ENCODE measurements at places on chromosomes 12 and 14.
A peak's percentile ranks its signal among the peaks of the same experiment; 100 is the strongest.

- DNase-seq, result peak; percentile 69
These were observed 8.3 kb upstream of the MTA1 start for GRCh38 chr14:105411017-105411941.

GRCh38 chr12:56530390-56531055, 8.9 kb downstream of the RBMS2 start:
- no peak for DNase-seq

DNA sequence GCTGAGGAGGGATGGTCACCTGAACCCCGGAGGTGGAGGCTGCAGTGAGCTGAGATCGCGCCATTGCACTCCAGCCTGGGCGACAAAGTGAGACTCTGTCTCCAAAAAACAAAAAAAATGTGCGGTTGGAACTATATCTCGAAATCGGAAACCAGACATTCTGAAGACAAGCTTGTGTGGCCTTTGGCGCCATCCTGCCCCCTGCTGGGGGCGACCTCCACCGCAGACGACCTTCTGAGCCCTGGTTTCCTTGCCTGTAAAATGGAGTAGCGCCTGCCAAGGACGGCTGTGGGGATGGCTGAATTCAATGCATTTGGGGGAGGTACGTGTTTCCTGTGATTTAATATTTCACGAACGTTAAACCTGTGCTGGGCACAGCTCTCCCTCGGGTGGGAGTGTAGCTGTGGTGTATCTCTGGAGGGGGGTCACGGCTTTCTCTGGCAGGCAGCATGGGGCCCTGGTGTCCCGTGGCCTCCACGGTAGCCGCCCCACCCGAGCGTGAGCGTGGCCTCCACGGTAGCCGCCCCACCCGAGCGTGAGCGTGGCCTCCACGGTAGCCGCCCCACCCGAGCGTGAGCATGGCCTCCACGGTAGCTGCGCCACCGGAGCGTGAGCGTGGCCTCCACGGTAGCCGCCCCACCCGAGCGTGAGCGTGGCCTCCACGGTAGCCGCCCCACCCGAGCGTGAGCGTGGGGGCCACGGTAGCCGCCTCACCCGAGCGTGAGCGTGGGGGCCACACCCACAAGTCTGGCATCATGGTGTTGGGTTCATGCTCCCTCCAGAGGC, 55.3 kb downstream of the LRCOL1 start:
- no peak for DNase-seq

DNA sequence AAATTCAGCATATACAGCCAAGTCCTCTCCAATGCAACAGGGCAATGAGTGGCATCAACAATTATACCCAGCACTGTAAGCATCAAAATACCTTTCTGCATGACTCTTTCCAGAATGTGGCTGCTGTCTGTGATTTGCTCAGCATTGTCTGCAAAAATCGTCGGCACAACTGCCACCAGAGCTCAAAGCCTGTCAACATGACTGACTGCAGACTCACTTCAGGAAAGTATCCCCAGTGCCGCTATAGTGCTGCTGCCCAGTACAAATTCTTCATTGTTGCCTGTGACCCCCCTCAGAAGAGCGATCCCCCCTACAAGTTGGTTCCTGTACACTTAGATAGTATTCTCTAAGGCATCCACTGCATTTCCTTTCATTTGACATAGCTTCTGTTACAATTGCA, 735 bp downstream of the RNASE6 start:
- no peak for DNase-seq

GRCh38 chr12:115108129-115109100, 424.4 kb upstream of the TBX3 start:
- DNase-seq, result no peak

DNA sequence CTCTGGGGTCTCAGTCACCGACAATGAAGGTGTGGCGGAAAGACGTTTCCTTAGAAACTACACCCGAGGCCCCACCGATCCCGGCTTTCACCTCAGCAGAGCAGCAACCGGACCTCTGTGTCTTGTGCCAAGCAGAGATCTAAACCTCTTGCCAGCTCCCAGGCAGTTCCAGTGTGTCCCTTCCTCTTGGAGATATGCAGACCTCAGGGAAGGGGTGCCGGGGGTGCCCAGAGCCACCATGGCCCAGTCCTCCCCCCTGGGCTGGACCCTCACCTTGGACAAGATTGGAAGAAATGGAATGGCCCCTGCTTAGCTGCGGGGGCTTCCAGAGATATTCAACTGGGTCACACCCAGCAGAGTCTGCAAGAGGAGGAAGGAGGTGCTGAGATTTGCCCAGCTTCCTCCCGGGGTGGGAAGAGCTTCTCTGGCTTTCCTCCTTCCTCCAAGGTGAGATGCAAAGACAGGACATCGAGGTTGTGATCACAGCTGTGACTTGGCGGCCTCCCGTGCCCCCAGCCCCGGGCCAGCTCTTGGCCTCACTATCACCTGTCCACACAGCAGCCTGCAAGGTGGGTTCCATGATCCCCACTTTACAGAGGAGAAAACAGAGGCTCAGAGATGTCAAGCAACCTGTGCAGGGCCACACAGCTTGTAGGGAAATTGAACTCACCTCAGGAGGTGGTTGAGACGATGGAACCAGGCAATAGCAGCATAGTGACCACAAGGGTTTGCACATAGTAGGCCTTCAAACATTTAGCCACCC, 281.7 kb upstream of the RTL1 start:
- no peak for DNase-seq

DNA sequence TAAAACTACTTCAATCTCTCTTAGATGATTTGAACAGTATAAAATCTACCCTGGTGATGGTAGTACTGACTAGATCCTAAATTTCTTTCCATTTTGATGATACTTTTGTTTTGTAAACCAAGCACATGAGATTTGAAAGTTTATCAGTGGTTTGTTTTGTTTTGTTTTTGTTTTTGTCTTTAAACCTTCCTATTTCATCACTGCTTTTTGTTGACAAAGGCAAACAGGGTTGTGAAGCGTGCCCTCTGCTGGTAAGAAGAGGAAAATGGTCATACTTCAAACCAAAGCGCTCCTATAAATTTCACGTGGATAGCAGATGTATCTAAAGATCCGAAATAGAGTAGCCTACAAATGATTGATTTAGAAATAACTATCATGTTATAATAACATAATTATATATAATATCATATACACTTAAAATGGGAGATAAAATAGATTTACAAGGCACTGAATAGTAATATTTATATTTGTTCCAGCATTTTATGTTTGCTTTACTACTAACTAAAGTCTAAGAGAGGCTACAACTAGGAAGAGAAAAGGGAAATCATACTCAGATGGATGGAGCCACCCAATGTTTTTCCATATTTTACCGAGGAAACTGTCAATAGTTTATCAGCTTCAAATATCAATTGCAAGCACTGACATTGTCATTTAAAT, 254.0 kb upstream of the USP15 start:
- DNase-seq, result peak; percentile 19

GRCh38 chr12:59115526-59115925, 195.2 kb upstream of the LRIG3 start:
- DNase-seq, result no peak

DNA sequence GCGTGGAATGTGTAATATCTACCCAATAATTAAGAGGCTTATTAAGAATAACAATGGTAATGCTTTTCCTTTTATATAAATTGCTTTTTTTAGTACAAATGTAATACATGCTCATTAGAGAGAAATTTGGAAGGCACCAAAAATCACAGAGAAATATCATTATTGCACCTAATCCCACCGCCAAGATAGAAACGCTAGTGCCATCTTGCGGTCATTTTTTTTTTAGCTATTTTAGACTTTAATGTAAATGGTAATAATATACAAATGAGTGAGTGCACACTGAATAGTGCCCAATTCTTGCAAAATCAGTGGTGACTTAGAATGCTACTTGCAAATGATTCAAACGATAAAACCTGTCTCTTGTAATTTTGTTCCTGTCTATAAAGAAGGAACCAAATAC, 576.8 kb upstream of the TMEM132C start:
- no peak for DNase-seq

- no peak for DNase-seq
These were observed 49.3 kb downstream of the SLC4A8 start for GRCh38 chr12:51473947-51474346.

DNA sequence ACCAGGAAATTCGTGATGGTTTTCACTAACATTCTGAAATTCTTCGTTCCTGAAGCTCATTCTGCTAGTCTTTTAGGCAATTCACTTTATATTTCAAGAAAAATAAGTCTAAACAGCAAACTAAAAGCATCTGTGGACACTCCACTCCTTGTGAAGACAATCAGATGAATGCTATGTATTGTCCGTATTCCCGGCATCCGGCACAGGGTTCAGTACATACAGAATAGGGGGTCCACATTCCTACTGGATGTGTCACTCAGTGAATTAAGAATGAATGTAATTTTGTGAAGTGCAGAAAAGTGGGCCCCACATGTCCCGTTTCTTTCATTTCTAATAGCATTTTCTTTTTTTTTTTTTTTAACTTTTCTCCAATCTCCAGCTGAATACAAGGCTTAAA, 241.3 kb downstream of the GRIN2B start:
- no peak for DNase-seq

- DNase-seq, result no peak
These were observed 222.5 kb upstream of the CNTN1 start for GRCh38 chr12:40469736-40470135.

DNA sequence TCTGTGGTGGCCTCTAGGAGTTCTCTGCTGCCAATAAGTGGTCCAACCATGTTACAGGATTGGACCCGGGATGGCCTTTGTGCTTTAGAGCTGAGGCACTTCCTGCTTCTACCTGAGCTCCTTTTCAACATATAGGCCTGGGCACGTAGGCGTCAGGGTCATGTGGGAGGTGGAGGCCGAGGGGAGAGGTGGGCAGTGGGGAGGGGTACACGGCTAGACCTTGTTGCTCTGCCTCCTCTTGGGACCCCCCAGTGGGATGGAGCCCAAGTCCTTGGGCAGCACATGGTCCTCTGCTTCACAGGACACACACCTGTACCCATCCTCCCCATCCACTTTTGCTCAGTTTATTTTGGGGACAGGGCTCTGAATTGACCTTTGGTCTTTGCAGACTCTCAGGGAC, 7.4 kb downstream of the RBP5 start:
- no peak for DNase-seq

DNA sequence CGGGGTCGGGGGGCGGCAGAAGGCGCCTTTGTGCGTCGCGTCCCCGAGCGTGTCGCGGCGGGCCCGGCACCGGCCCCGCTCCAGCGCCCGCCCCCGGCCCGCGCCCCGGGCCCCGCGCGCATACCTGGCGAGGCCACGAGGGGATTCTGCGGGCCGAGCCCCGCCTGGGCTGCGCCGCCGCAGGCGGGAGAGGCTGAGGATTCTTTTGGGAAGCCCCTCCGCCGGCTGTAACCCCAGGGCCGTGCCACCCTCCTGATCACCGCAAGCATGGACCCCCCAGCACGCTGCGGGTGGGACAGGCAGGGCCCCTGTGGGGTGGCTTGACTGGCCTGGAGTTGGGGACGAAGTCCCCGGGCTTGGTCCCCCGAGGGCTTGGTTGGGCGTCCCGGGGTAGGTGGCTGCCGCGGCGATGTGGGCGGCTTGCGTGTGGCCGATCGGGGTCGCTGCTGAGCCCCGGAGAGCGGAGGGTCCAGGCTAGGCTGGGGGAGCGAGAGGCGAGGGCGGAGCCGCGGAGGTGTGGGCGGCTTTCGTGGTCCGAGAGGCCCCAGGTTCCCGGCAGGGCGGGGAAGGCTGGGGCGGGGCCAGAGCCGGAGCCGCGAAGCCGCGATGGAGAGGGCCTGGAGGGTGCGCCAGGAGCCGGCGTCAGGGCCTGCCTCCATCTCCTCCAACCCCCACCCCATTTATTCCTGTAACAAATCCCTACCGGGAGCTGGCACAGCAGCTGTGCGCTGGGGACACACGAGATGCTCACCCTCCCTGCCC, 28.4 kb upstream of the GPR132 start:
- peak; percentile 94 for DNase-seq

DNA sequence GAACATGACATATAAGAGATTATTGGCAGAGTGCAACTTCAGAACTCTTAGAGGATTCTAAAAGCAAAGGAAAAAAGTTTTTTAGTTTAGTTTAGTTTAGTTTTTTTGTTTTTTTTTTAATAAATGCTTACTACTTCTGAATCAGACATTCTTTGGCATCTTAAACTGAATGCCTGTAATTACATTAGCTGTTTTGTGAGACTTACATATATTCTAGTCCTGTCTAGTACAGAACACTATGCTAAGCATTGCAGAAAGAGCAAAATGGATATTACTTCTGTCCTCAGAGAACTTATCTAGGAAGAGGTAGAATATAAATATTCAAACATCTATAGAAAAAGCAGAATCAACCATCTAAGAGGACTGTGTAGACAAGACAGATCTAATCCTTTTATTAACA, 133.2 kb downstream of the RAD51B start:
- DNase-seq, result no peak

DNA sequence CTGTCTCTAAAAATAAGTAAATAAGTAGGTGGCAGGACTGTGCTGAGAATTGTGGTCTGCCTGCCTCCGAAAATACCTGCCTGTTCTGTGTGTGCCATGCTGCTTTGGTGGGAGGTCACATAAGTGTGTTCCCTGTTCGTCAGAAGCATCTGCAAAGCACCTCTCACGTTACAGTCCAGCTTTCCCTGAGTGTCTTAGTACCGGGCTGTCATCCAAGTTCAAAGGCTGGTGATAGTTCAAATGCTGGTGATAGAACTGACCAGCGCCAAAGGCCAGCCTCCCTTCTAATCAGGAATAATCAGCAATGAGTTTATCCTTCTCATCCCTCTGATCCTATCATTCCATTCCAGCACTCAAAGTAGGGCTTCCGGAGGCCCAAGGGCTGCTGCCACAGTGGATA, 5.6 kb downstream of the CABP1 start:
- DNase-seq, result no peak

DNA sequence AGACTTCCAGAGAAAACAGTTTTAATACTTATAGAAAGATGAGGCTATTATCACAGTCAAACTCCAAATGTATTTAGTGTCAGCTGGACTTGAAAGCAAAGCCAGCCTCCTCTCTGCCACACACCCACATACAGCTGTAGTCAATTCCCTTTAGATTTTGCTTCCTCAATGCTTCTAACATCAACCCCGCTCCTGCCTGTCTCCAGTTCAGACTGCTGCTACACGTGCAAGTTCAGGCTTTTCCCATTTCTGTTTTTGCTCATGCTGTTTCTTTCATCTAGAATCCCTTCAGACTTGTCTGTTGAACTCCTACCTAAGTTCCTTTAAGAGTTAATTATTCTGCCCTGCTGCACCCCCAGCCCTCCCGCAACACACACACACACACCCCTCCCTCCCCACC, 380.0 kb downstream of the KCNH5 start:
- DNase-seq, result no peak

- DNase-seq, result no peak
These were observed 194.3 kb downstream of the CPNE8 start for GRCh38 chr12:38711054-38711453.

DNA sequence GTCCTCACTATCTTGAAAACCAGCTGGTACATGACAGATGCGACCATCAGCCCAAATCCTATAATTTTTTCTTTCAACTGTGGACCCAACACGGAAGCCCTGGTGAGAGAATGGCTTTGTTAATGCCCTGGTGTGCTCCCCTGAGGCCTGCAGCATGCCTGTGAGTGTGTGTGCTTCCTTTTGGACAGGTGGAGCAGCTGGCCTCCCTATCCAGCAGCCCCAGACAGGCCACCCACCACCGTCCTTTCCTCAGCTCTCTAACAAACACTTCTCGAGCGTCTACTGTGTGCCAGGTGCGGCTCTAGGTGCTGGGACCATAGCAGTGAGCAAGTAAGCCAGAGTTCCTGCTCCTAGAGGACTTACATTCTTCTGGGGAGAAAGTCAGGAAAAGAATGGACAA, 78.9 kb upstream of the GZMB start:
- no peak for DNase-seq

- DNase-seq, result no peak
These were observed 2.9 kb downstream of the CLECL1 start for GRCh38 chr12:9730011-9730410.
